CD4-positive, alpha-beta T cell treated with Interleukin-10 for 1 hour (primary cell): ENCODE measurements at places on chromosomes 2 and 18.

- no peak for DNase-seq
These were observed 38.4 kb upstream of the NXPH2 start for GRCh38 chr2:138818556-138818955.

- DNase-seq, result no peak
These were observed 147.2 kb upstream of the CELF4 start for GRCh38 chr18:37712776-37713175.

GRCh38 chr2:61138859-61139258 is 23.1 kb upstream of the C2orf74 start:
- DNase-seq, result no peak

DNA sequence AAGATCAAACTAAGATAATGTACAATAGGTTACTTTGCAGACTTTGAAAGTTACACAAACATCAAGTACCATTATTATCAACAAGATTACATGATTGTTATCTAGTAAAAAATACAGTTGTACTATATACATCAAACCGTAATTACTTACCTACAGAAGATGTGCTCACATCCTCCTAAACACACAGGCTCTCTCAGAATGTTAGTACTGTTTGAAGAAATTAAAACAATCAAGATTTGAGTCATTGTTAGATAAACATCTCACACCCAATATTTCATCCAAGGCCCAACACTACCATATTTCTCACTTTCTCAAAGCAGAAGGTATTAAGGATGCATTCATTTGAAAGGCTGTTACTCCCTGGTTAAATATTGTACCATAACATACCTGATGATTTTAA is 12.6 kb downstream of the BARD1 start:
- DNase-seq, result no peak

DNA sequence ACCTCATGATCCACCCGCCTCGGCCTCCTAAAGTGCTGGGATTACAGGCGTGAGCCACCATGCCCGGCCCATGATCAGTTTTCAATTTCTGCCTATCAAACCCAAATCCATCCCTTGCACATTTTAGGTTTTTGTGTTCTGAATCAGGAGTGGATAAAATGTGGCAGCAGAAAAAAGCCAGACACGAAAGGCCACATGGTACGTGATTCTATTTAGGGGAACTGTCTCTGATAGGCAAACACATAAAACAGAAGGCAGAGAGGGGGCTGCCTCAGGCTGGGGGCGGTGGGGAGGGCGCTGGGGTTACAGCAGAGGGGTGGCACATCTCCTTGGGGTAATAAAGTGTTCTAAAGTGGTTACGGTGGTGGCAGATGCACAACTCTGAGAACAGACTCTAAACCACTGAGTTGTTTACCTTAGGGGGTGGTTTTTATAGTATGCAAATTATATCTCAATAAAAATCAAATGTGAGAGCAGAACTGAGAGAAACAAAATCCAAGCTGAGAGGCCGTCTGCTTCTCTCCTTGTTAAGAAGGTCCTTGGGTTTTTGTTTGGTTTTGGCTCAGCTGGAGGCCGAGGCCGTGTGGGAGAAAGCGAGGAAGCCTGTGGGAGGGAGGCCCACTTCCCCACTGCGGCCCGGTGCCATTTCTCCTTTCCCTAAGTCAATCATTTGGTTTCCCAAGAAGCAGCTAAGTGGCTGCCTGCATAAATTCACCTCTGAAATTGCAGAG is 78.0 kb downstream of the SOWAHC start:
- DNase-seq, result no peak

- DNase-seq, result no peak
These were observed 420.3 kb upstream of the CHAC2 start for GRCh38 chr2:53347269-53347668.

DNA sequence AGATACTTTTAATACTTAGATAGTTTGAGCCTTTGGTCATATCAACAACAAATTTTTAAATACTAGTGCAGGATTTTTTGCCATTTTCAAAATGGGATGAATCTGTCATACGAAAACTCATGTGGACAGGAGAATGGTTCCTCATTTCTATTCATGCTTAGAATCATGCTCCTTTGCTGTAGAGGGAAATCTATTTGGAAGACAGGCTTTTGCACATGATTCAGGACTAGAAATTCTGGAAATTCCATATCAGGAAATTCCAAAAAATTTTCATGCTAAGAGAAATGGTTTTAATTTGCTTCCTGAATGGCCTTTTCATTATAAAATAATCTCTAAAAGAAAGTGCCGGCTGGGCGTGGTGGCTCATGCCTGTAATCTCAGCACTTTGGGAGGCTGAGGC is 39.3 kb downstream of the MOGAT1 start:
- DNase-seq, result no peak

DNA sequence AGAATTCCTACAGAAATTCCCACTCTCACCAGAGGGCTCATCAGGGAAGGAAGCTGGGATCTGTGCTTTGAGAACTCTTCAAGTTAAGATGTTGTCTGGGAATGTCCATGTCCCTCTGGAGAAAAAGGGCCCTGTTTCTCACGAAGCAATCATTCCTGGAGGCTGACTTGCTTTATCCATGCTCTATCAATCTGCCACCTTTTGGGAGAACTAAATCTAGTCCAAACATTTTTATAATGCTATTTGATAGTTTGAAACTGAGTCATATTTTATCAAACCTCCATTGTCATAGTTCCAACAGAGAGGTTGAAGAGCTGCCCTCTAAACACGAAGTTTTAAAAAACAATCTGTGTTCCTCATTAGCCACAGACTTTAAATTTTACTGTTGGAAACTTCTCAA is 219.2 kb downstream of the MTX2 start:
- DNase-seq, result no peak

DNA sequence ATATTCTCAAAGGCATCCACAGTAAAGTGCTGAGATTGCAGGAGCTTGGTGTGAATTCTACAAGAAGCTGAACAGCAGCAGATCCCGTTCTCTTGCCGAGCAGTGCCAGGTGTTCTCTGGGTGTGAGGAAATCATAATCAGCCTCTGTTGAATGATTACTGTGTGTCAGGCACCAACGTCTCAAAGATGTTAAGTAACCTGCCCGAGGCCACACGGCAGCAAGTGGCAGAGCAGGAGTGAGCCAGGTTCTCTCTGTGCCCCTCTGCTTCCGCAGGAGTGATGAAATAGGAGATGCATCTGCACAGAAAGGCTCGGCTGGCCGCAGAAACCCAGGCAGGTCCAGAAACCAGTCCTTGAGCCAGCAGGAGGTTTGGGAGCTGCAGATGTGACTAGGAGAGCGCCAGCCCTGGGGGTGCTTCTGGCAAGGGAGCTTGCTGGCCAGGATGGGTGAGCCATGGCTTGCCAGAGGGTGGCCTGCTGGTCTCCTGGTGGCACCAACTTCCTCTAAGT is 68.4 kb downstream of the COPS7B start:
- DNase-seq, result no peak

- no peak for DNase-seq
These were observed 77.0 kb upstream of the ZNF532 start for GRCh38 chr18:58787536-58788149.

DNA sequence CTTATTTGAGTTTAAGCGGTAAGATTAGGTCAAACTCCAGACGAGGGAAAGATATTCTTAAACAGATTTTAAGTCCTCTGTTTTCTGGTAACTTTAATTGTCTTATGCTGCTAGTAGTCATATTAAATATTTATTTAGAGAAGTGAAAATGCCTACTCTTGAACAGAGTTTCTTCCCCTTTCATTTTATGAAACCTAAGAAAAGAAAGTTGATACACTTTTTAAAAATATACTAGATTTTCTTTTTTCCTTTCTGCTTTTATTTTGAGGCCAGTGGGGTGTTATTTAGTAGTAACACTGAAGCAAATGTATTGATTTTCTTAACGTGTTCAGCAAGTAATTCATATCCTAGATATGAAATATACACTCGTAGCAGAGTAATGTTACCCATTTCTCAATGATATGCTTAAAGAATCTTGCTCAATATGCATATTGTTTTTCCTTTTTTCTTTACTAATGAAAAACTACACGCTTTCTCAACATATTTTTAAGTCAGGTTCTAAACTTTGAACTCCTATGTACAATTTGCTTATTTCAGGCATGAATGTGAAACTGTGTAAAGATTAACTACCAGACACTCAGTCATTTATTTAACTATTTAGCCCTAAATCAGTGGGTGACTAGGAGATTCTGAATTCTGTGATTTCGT is 691 bp downstream of the KYNU start:
- DNase-seq, result no peak

GRCh38 chr2:43092520-43093179 is 133.8 kb downstream of the ZFP36L2 start:
- DNase-seq, result no peak

GRCh38 chr2:118989481-118989880 is 47.5 kb downstream of the MARCO start:
- no peak for DNase-seq

- DNase-seq, result no peak
These were observed 51.9 kb downstream of the SETBP1 start for GRCh38 chr18:44732599-44732998.

DNA sequence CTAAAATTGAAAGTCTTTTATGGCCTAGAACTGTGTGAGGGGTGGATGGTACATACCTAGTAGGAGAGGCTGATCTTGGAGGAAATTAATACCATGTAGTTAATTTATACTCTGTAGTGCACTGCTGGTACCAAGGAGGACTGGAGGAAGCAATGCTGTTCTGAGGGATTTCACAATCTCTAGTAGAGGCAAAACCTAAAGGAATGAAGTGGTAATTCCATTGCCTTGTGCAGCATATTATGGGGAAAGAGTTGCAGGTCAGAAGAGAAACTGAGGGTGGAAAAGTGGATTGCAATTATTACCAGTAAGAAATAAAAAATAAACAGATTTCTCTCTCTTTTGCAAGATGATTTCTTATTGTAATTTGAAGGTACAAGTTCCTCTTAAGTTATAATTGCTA is 2.2 kb downstream of the ABI2 start:
- DNase-seq, result no peak

GRCh38 chr2:69483696-69484095 is 46.5 kb upstream of the NFU1 start:
- no peak for DNase-seq

DNA sequence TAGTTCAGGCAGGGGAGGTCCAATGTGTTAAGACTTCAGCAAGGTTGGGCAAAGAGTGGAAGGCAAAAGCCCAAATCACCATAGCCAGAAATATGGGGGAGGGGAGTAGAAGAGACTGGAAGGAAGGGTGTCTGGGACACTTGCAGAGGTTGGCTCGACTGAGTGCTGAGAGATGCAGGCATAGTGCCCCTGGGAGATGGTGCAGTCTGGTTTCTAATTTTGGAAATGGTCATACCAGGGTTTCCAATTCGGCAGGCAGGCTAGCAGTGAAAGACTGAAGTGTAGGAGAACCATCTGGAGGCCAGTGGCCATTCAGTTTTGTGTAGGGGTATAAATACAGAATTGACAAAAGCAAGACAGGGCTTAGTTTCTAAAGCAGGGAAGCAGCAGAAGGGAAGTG is 6.2 kb upstream of the SPOPL start:
- DNase-seq, result no peak

DNA sequence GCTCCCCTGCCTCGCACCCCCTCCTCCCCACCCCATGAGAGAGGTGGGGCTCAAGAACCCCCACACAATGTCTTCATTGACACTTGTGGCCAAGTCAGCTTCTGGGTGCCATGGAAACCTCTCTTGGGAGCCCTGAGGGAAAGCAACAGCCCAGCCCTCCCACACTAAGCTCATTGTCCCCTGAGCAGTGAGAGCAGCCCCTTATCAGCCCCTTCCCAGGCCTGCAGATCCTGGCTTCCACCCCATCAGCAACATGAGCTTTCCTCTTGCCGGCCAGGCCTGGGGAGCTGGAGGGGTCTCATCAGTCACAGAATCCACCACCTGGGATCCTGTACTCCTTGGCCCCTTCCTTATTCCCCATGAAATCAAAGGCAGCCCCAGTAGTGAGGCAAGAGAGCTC is 107.8 kb upstream of the ST3GAL5 start:
- DNase-seq, result no peak

DNA sequence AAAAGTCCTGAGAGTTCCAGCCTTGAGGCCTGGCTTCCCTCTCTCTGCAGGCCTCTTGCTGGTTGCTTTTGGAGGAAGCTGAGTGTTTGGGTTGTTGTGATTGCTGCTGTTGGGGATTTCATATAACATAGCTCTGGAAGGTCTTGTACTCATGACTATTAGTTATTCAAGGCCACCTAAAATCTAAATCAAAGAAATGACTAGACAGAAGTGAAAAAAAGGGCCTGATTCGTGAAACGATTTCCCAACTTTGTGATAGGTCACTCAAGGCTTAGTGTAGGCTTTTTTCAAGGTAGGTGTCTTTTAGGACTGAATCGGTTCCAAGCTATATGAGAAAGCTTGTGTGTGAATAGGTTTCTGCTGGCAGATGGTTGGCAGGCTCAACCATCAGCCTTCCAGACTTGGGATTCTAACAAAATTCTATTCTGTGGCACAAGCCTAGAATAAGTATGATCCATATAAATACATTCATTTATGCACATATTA is 164.4 kb downstream of the FMNL2 start:
- DNase-seq, result no peak

GRCh38 chr2:118921646-118922045 is 20.3 kb upstream of the MARCO start:
- DNase-seq, result no peak

DNA sequence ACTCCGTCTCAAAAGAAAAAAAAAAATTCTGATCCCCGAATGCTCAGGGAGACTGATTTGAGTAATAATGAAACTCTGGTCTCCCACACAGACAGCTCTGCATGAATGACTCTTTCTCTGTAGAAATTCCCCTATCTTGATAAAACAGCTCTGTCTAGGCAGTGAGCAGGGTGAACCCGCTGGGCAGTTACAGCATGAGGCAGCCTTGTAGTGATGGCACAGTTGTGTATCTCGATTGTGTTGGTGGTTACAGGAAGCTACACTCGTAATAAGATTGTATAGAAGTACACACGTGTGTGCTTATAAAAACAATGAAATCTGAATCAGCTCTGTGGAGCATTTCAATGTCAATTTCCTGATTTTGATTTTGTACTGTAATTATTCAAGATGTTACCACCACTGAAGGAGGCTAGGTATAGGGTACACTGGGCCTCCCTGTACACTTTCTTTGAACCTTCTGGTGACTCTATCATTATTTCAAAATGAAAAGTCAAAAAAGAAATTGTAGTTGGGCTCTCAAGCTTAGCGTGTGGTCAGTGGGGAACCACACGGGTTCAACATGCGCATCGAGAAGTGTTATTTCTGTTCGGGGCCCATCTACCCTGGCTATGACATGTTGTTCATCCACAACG is 34.9 kb upstream of the ATP8B1 start:
- peak; percentile 0 for DNase-seq

DNA sequence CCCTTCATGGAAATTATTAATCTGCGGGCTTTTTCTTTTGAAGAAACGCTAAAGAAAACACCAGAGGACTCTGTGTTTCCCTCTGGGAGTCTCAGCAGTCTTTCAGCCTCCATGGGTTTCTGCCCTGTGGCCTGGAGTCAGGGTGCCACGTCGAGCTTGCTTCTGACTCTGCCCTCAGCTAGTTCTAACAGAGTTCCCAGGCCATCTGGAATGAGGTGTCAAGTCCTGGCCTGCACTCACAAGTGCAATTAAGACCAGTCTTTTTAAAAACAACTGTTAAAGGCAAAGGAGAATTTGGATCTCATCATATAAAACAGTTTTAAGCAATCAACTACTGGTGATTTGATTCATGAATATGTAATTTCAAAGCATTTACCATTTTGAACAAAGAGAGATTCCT is 157.3 kb downstream of the RHBDD1 start:
- DNase-seq, result no peak

- DNase-seq, result no peak
These were observed 25.9 kb downstream of the NRP2 start for GRCh38 chr2:205708231-205708631.
